NCI-H2029 (cell line): ENCODE measurements at places on chromosomes 16 and 17.

- DNase-seq = no peak
These were observed 185.6 kb upstream of the CIBAR2 start for GRCh38 chr16:85297881-85298280.

GRCh38 chr17:13740686-13741085 is 139.0 kb upstream of the HS3ST3A1 start:
- no peak for DNase-seq

- DNase-seq = no peak
These were observed 24.2 kb downstream of the MAP3K3 start for GRCh38 chr17:63646488-63646806.

DNA sequence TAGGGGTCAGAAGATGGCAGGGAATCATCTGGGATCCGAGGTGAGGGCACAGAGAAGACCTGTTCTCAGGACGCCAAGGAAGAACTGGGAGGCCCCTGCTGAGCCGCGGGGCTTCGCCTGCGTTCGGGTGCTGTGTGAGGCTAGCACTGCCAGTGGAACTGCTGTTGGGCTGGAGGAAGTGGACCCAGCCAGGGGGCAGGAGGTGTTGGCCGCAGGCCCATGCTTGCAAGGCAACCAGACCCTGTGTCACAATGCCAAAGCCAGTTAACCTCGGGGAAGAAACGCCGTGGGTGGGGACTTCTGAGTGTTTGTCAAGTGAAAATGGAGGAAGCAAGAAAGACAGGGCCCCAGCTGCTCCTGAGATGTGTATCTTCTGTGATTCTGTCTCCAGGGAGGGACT is 185.5 kb downstream of the LGALS9B start:
- no peak for DNase-seq

DNA sequence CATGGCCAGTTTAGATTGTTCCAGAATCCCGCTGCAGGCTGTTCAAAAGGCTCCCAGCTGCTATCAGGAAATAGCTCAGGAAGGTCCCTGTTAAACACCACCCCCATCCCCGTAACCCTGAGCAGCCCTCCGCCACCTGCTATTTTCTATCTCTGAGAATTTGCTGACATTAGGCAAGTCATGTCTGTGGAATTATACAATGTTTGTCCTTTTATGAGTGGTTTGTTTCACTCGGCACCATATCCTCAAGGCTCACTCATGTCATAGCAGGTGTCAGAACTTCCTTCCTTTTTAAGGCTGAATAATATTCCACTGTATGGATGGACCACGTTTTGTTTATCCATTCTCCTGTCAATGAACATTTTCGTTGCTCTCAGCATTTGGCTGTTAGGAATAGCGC is 164.3 kb upstream of the FOXF1 start:
- no peak for DNase-seq

GRCh38 chr16:85104821-85105391 is 7.4 kb downstream of the CIBAR2 start:
- no peak for DNase-seq

DNA sequence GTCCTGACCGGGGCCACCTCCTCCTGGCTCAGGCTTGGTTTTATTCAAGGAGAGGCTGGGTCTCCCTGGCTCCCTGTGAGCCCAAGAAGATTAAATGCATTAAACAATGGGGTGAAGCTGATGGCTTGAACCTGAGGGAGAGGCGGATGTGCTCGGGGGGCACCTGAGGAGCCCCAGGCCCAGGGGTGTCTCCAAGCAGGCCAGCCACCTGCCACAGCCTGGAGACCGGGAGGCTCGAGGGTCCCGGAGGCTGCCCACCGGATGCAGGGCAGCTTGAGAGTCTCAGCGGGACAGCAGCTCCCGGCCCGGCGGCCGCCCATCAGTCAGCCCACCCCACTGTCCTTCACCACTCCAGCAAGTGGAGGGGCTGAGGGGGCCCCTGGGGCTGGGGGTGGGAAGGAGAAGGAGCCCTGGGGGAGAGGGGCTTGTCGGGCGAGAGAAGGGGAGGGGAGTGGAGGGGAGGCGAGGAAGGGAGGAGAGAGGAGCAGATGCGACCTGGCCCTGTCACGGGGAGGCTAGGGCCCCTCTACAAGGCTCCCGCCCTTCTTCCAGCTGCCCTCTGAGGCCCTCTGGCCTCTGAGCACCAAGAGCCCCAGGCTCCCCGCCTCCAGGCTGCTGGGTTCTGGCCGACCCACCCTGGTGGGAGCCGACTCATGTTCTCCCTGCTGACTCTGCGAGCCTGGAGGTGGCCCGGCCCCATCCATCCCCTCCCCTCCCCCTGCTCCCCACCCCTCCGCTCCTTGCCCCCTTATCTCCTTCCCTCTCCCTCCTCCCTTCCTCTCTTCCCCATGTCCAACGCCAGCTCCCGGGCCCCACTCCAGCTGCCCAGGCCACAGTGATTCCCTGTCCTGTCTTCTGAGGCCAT is 13.2 kb downstream of the CD7 start:
- no peak for DNase-seq

DNA sequence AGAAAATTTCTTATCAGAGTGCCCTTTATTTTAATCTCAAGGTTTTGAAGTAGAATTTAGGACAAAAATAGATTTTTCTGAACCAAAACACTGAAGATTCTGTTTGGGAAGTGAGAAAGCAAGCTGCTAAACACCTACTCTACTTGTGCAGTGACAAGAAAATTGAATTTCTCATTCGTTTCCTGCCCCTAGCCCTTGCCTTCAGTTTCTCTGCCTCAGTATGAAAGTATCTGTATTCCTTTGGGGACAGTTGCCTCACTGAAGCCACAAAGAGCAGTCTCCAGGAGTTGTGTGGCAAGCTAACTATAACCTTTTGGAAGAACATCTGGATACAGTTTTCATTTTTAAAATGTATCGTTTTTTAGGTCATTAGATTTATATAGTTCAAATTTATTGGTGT is 19.7 kb downstream of the MOSMO start:
- no peak for DNase-seq

GRCh38 chr16:35102780-35103403 is 1643.5 kb downstream of the TP53TG3F start:
- DNase-seq = peak; percentile 22

DNA sequence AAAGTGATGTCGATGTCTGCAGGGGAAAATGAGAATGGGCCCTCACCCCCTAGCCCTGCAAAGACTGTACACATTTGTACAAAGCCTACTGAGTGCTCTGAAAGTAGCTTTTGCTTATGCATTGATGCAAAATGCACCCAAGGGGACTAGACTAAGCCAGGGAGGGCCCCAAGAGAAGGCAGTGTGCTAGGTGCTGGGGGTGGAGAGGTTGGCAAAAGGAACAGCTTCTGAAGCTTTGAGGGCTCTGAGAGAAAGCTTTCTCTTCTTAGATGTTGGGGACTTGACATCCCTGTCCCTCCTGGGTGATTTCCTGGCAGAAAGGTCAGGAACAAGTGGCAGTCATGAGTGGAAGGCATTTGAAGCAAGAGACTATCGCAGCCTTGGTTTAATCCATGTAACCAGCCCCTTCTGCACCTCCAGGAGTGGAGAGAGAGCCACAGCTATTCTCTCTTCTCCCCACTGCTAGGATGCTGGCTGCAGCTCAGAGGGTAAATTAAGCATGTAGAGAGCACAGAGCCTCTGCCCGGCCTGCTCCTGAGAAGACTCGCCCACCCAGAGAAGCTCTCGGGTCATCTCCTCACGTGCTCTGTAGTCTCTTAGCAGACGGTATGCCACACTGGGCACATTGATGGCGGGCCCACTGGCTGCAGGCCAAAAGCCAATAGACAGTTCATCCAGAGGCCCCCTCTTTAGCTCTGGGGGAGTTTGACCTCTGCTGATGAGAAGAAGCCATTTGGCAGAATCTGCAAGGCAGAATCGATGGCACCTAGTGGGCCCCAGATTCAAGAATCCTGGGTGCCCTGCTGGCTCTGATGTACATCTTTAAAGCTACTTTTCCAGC is 221.4 kb downstream of the MSI2 start:
- DNase-seq = no peak

DNA sequence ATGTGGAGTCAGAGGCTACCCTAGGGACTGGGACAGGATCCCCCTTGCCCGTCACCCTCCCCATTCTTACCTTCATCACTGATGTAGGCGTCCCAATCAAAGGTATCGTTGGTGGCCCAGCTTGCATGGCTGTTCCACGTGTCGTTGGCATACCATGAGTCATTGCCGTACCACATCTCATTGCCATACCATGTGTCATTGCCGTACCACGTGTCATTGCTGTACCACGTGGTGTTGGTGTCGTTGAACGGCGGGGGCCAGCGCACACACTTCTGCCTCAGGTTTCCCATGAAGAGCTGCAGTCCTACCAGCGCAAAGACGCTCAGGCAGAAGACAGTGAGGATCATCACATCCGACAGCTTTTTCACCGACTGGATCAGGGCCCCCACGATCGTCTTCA is 4.8 kb downstream of the SCN4A start:
- no peak for DNase-seq

- no peak for DNase-seq
These were observed 7.4 kb upstream of the COX10 start for GRCh38 chr17:14061666-14062560.

GRCh38 chr16:86158688-86159360 is 259.9 kb downstream of the IRF8 start:
- DNase-seq = no peak

- peak; percentile 66 for DNase-seq
These were observed 7.5 kb downstream of the C1QTNF8 start for GRCh38 chr16:1088295-1089170.

GRCh38 chr17:18261146-18261515 is 669 bp downstream of the MIEF2 start:
- DNase-seq = no peak

GRCh38 chr16:11794996-11795886 is 1.8 kb downstream of the ZC3H7A start:
- no peak for DNase-seq

DNA sequence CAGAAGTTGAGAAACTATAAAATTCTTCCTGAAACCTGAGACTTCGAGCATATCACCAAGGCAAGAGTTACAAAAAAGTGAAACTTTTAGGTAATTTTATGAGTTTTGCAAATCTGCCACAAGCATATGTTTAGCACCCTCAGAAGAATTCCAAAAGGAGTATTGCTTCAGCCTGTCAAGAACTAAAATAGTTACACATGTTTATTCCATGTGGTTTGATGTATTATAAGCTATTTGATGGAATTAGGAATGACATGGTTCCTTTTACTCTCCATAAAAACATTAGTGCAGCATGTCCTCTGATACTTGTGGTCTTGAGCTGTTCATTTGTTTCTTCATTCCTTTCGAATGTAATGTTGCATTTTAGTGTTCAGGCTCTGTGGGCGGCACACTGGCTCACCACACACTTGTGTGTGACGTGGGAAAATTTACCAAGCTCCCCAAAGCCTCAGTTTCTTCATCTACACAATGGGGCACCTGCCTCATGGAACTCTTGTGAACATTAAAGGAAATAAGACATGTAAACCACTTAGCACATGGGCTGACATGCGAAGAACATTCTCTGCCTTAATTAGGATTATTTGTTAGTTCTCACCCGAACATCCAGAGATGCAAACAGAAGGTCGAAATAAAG is 204.2 kb upstream of the FOXF1 start:
- DNase-seq = no peak

GRCh38 chr17:55546991-55547664 is 35.9 kb upstream of the SMIM36 start:
- DNase-seq = no peak

GRCh38 chr17:27087935-27088766 is 205.8 kb upstream of the WSB1 start:
- DNase-seq = no peak

DNA sequence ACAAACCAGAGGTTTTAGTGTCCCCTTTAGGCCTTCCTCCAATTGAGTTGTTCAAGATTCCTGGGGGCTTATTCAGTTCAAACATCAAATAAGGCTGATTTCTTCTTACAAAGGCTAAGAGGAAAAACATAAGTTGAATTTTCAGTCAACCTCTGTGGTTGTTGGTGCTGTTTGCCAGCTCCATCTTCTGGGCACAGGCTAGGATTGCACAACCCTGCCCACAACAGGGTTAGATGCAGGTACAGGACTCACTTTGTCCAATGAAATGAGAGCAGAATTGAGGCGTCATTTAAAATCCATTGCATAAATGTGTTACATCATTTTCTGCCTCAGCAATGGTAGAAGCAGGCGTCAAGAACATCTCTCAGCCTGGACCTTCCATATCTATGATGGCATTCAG is 173.3 kb downstream of the PMP22 start:
- no peak for DNase-seq

GRCh38 chr17:58192612-58193011 is at the start of gene EPX:
Gene EPX, plus strand, starts transcription at chr17:58192726. Its CDS starts 121 bp downstream, at chr17:58192847.
- DNase-seq = no peak

DNA sequence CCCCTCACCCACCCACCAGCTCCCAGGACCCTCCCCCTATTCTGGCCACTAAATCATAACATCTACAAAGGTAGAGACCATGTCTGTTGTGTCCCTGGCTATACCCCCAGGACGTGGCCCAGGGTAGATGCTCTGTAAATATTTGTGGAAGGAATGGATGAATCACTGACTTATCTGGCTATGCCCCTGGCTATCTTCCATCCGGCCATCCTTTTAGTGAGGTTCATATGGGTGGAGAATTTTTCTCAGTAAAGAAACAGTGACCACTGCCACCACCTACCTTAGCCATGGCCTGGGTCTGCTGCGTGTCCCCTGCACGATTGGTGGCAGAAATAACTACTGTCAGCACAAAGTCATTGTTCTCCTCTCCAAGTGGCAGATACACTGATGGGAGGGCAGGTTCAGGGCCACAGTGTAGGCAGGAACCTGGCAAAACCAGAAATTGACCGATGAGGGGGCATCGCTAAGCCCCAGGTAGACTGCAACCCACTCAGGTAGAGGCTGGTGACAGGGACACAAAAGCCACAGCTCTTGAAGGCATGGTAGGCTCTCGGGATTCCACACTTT is 63.1 kb upstream of the BCO1 start:
- DNase-seq = no peak

DNA sequence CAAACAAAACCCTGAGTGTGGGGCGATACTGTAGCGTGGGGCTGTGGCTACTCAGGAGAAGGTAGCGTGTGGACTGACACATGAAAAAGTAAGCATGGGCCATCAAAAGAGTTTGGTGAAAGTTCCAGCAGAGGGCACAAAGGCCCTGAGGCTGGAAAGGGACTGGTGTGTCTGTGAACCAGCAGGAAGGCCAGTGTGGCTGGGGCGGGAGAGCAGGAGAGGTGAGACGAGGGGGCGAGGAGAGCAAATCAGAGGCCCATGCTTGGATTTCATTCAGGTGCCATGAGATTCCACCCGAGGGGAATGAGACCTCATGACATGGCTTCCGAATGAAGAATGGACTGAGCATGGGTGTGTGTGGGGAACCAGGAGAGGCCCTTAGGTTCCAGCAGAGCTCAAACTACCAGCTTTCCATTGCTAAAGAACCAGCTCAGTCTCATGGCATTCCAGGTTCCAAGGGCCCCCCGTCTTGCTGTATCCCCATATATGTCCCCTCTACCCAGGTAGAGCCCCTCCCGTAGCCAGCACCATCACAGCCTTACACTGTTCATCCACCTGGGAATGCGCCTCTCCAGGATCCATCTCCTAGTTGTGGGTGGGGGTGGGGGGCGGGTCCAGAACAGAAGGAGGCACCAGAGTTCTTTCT is 31.1 kb downstream of the TRPV2 start:
- no peak for DNase-seq
